ENCODE measurements at places on chromosomes 2 and 18.

DNA sequence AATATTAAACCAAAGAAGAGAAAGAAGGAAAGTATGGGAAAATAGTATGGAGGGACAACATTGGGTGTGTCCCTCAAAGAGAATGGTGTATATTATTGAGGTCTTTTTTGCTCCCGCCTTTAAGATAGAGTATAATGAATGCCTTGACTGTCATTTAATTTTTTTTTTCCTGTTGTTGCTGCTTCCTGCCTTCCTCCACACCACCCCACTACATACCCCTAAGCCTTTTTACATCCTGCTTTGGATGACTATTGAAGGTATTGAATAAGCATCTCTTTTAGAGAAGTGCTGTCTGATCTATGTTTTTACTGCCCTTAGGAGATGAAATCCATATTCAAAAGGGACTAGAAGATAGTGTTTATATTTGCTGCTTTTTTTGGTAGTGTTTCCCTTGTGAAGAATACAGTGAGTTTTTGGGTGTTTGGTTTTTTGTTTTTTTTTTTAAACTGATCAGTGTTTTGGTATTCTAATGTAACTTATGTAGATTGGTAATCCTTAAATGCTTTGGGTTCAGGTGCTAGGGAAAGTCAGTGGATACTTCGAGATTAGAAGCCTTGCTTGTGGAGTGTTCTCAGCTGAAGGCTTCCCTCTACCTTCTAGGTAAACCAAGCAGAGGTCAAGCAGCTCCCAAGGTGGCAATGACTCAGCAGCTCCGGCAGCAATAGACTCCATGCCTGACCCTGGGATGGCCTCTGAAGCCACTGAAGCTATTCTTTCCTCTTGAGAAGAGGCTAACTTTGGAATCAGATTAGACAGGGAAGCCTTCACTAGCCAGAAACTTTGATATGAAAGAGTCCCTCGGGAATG, 5.0 kb downstream of the FZD7 start:
- no peak for DNase-seq

GRCh38 chr2:10007435-10007834, 35.9 kb upstream of the KLF11 start:
- DNase-seq: no peak

DNA sequence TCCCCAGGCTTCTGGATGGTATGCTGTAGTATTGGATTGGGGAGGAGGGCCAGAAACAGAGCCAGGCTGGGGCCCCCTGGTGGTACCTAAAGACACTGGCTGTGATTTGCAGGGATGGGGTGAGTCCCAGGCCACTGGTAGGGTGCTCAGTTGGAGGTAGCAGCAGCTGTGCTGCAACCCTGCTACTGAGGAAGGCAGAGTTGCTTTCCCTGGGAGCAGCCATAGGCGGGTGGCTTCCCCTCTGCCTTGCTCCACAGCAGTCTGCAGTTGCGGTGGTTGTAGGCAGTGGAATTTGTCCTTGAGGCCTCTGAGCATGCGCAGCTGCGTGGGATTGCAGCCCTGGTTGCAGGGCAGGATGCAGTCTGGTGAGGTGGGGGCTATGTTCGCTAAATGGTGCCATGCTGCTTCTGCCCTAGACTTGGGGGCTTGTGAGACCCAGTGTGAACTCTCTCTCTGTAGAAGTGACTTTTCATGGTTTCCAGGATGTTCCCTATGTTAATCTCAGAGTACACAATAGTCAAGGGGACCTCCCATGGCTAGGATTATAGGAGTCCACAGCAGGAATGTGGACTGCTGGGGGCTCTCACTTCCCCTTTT, 443.5 kb downstream of the XIRP2 start:
- peak; percentile 35 for DNase-seq

- DNase-seq: no peak
Observed at GRCh38 chr2:224932522-224932921, 109.7 kb downstream of the DOCK10 start.

- DNase-seq: no peak
Observed at GRCh38 chr2:47002480-47003381, 87.1 kb upstream of the MCFD2 start.

GRCh38 chr2:196399722-196400691, 228.6 kb upstream of the STK17B start:
- DNase-seq: no peak

DNA sequence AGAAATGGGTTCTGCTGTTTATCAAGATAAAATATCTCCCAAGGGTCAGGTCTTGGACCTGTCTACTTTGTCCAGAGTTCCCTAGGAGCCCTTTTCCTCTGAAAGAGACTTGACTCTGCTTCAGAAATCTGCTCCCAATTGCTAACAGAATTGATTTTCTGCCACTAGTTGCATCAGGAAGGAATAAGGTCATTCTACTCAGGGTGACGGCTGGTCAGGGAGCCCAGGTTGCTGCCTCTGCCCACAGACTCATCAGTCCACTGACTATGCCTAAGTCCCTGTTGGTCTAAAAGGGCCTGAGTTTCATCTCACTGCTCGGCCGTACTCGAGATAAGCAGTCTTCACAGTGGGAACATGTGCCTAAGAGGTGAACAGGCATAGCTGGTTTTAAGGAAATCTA, 61.2 kb downstream of the EVA1A start:
- no peak for DNase-seq

GRCh38 chr18:48656176-48656575, 117.3 kb downstream of the CTIF start:
- no peak for DNase-seq

DNA sequence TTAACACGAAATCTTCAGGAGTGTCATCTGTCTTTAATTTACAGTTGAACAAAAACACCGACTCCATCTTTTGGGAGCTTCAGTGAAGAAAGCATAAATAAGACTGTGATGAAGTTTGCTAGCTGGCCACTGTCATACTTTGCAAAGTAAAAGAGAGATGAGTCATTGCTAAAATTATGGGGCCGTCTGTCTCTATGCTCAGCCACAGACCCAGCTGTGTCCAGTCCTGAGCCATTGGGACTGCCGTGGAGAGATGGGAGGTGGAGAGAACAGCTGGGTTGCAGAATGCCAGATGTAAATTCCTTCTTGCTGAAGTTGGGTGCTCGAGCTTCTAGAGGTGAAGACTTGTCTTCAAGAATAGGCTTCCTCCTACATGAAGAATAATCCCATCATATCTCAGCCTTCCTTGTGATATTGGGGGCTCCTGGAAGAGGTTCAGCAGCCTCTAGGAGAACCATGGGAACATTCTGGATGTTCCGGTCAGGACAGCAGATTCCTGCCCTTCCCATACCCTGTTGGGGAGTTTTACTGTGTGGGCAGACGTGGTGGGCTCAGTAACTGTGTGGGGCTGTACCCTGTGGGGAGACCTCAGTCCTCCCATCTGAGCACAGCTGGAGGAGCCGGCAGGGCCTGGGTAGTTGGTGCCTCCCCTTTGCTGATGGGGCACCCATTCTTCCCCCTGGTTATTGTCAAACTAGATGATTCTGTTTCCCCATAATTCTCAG, 71.1 kb downstream of the LDLRAD4 start:
- DNase-seq: no peak

- DNase-seq: peak; percentile 51
Observed at GRCh38 chr18:21134895-21135294, 23.3 kb upstream of the ROCK1 start.

- no peak for DNase-seq
Observed at GRCh38 chr2:154832711-154833110, 134.2 kb downstream of the KCNJ3 start.

- no peak for DNase-seq
Observed at GRCh38 chr2:190875891-190876290, 4.7 kb upstream of the GLS start.

GRCh38 chr18:42707080-42707479, 408.4 kb downstream of the RIT2 start:
- no peak for DNase-seq

DNA sequence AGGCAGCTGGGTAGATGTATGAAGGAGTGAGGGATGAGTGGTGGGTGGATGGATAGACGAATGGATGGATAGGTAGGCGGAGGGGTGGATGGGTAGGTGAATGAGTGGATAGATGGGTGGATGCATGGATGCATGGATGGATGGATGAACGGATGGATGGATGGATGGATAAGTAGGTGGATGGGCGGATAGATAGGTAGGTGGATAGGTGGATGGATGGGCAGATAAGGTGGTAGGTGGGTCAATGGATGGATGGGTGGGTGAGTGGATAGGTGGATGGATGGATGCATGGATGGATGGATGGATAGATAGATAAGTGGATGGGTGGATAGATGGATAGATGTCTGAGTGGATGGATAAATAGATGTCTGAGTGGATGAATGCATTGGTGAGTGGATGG, 30.1 kb downstream of the MLPH start:
- no peak for DNase-seq

- DNase-seq: no peak
Observed at GRCh38 chr2:109134741-109135358, 5.8 kb downstream of the SH3RF3 start.

- DNase-seq: no peak
Observed at GRCh38 chr18:77061281-77061945, 71.2 kb downstream of the MBP start.

DNA sequence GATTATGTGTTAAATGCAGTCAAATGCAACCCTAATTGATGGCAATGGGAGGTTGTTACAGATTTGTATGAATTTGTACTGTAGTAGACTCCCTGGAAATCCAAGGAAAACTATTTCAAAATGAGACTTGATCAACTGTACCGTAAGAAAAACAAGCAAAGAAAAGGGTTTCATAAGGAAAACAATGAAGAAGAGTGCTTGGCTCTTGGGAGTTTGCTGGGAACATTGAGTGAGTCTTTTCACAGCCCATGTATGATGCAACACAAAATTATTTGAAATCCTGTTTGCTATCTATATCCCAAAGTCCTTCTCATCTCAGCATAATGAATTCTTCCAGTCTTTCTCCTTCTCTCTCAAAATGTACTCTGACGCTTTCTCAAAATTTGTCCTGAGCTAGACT, 67.0 kb upstream of the OSR1 start:
- no peak for DNase-seq

DNA sequence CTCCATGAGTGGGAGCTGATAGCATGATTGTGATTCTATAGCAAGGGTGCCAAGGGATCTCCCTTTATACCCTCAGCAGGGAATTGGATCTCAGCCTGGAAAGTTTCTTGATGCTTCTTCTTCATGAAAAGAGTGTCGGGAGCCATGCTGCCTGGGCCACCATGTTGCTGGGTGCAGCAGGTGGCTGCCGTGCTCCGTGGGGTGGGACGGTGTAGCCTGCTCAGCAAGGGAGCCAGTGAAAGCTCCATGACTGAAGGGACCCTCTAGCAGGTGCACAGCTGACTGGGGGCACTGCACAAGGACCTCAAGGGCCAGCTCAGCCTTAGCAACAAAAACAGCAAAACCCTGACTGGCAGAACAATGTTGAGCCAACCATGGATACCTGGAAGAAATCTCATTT, 368.9 kb upstream of the HS6ST1 start:
- no peak for DNase-seq

GRCh38 chr2:25279091-25279651, 62.6 kb downstream of the DNMT3A start:
- DNase-seq: peak; percentile 65

GRCh38 chr2:236631856-236632291, 62.2 kb downstream of the ACKR3 start:
- no peak for DNase-seq

DNA sequence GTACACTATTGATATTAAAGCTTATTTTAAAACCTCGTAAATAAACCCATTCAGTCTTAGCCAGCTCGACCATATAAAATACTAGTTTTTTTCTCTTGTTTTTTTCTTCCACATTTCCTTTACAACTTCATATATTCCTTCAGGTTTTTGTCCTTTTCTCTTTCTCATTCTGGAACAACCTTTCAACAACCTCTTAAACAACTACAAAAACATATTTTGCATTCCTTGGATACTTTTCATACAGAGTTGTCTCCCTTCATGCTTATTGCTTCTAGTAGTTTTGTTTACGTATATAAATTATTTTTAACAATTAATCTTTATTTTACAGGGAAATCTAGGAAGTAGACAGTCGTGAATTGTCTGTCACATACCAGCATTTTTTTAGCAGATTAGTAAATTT, 41.2 kb downstream of the COMMD1 start:
- DNase-seq: no peak

DNA sequence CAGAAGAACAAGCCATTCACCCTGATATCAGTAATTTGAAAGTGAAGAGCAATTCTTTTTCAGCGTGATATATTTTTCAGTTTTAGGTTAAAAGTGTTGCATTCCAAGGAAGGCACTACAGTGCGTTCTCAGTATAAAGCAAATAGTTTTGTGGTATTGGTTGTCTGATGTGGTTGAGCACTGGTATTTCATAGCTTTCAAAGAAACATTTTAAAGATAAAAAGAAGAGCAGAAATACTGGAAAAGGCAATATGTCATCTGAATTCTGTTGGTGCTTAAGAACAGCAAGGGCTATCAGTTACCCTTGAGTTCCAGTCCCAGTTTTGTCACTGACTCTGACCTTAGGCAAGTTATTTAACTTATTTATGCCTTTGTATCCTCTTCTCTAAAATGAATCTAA, 191.6 kb downstream of the BABAM2 start:
- DNase-seq: no peak

- no peak for DNase-seq
Observed at GRCh38 chr2:205609113-205609512, 73.2 kb upstream of the NRP2 start.

All from NAMALWA (cell line).